NCI-H345 (cell line): ENCODE measurements at places on chromosomes 12 and 14.

DNA sequence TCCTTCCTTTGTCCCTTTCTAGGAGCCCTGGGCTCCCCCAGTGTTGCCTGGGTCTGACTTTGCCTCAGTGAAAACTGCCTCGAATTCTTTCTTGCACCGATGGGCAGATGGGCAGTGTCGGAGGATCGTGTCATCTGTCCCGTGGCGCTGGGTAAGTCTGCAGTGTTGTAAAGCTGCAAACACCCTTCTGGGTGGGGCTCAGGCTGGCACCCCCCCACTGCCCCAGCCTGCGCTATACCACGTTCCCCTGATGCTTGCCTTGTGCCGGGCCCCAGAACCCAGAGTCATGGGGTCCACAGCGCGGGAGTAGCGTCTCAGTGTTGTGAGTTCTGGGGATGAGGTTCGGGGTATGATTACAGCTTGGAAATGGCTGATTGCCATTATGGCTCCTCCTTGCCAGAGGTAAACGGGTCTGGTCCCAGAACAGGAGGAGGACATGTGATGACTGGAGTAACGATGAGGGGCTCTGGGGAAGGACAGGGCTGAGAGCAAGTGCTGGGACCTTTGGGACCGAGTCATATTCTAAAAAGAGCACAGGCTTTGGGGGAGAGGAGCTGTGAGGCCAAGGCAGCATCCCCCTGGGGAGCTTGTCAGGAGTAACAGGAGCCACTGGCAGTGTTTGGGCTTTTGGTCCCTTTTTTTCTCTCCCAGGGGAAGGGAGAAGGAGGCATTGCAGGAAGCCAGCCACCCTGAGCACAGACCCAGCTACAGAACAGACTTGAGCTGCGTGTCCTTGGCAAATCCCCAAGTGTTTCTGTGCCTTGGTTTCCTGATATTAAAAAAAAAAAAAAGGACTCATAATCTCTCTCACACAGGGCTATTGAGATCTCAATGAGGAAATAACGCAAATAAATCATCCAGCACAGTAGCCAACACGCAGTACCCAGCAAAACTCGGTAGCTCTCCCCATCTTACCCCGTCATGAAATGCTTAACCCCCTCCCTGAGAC, 4.3 kb downstream of the RTL1 start:
- peak; percentile 64 for DNase-seq

DNA sequence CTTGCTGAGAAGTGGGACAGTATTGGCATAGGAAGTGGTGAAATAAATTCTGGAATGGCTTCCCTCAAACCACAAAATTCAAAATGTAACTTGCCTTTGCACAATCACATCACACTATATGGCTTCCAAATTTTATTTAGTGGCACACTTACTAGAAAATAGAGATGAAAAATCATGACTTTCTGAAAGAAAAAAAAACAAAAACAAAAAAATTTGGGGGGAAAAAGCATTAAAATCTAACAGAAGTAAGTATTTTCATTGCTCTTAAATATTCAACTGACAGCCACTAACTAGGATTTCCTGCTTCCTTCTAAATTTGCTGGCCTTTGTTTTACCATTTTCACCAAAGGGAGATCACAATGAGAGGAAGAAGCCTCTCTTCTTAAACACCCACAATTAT, 23.0 kb downstream of the ATF7 start:
- DNase-seq: no peak

DNA sequence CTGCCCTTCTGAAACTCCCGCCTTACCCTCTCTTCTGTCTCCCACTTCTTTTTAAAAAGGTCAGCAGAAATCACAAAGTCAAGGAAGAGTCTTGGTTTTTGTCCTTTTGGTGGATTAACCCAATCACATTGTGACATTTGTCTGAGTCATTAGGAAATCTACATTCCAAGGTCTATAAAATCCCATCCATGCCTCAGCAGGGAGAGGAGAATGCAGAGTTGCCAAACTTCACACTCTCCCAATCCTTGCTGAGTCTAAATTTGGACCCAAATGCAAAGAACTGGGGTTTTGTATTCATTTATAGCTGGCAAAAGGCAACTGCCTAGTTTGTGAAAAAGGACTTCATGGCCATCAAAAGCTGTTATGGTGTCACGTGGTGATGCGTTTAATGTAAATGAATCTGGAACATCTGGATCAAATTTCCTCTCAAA, 67.9 kb downstream of the TMEM30B start:
- DNase-seq: no peak

DNA sequence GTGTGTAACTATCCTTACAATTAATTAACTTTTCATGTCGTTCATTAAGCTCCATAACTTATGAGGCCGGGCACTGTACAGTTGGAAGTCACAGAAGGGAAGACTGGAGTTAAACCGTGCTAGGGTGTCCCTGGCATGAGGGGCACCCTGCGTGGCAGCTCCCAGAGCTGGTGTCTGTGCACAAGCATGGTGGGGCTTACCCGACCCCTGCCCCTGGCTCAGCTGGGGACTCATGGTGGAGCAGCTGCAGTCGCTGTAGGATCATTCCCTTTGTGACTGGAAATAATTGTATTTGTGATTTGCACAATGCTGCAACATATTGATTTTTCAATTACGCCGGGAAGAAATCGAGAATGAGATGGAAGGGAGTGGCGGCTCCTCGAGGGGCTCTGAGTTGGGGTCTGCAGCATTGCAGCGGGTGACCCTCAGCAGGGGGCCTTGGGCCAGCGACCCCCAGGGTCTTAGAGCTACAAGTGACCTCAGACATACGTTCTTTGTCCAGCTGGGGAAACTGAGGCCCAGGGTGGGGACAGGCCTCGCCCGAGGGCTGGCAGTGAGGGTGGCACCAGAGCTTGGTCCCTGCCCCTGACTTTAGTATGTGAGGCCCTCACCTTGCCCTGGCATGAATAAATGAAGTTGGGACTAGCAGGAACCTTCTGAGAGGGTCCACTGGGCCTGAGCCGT, 125.4 kb downstream of the KIF26A start:
- DNase-seq: no peak

GRCh38 chr12:112466011-112466422, 47.3 kb downstream of the PTPN11 start:
- peak; percentile 87 for DNase-seq

DNA sequence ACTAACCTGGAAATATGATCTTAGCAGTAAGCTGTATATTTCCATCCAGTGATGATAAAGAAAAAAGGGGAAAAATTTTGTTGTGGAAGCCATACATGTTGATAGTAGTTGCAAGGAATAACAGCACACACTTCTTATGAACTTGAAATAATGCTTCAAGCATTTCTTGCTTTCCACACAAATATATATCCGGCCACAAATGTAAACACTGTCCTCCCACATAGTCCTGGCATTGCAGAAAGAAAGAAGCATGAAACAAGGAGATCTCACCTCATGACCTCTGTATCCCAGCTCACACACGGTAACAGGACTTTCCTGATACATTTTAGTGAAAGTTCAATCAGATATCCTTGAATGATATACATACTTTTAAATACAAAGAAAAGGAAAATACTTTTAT, 56.0 kb downstream of the LLPH start:
- no peak for DNase-seq

GRCh38 chr12:11808931-11809330, 159.5 kb downstream of the ETV6 start:
- no peak for DNase-seq

DNA sequence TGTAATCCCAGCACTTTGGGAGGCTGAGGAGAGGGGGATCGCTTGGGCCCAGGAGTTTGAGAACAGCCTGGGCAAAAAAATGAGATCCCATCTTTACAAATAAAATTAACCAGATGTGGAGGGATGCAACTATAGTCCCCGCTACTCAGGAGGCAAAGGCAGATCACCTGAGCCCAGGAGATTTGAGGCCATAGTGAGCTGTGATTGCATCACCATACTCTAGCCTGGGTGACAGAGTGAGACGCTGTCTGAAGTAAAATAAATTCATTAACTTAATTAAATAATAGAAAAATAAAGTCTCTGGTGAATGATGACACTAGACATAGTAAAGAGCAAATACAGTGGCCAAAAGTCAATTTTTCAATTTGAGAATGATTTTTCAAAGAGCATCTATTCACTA, 16.1 kb upstream of the PLEKHA5 start:
- no peak for DNase-seq

GRCh38 chr12:33184161-33184560, 255.5 kb downstream of the SYT10 start:
- DNase-seq: no peak

DNA sequence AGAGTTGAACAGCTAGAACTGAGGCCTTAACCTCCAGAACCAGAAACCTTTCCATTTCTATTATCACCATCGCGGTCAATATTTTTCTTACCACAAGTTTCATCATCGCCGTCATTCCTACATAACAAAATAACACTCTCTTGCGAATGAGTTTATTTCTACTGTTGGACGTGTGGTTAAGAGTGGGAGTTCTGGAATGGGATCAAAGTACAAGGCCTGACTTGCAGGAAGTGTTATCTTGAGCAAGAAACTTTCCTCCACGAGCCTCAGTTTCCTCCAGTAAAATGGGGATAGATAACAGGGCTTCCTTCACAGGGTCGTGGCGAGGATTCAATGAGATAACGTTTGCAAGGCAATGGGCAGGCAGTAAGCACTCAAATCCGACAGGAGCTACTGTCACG, 652 bp downstream of the SART3 start:
- no peak for DNase-seq

GRCh38 chr14:89933002-89933401, 21.5 kb downstream of the EFCAB11 start:
- DNase-seq: peak; percentile 89

- DNase-seq: no peak
Measured at GRCh38 chr12:7100239-7100638, 8.0 kb upstream of the C1R start.

GRCh38 chr14:90968025-90968424, 92.4 kb downstream of the RPS6KA5 start:
- no peak for DNase-seq

DNA sequence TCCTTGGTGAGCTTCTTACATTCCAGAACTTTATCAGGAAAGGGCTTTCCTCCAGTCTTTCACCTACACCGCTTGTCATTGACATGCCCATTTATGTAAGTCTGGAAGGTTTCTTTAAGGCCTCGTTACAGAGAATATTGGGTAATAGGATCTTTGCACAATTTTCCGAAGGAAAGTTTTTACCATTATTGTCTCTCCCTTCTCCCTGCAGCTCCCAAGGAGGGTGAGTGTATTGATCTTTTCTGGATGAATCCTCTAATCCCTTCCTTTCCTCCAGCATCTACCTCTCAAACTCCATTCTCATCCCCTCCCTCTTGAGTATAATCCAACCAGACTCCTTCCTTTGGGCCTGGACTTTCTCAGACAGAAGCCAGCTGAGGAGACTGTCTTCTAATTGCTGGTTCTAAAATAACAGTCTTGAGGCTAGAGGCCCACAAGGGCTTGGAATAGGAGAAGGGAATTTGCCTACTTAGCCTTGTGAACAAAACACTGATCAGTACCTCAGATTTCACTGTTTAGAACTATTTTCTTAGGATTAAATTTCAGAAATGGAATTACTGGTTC, 21.8 kb downstream of the WNK1 start:
- DNase-seq: no peak

DNA sequence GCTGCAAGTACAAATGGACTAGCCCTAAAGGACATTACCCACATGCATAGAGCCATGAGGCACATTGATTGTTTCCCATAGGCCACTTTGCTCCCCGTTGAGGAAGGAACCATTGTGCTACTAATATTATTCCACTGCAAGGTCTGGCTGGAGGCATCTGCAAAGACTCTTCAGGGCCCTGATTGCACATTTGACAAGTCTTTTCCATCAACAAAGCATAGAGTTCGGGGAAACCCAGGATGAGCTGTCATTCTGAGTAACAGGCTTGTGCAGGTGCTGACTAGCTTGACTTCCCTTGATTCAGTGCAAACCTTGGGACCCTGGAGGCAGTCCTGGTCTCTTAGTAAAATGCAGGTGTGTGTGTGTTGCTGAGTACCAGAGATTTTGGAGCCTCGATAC, 73.8 kb downstream of the SUSD6 start:
- DNase-seq: no peak

DNA sequence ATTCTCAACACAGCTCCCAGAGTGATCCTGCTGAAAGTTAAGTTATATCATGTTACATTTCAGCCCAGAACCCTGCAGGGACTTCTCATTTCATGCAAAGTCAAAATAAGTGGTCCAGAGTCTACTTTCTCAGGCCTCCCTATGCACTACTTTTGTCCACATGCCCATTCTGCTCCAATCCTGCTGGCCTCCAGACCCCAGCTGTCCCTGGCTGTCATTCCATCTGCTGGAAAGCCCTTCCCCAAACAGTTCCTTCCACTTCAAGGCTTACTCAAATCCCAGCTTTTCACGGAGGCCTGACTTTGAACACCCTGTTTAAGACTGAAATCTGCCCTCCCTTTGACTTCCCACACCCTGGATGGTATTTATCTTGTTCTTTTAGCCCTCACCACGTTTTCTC, 109.8 kb upstream of the DNM1L start:
- DNase-seq: no peak

GRCh38 chr12:121279507-121279915, 17.0 kb downstream of the CAMKK2 start:
- no peak for DNase-seq

- DNase-seq: peak; percentile 13
Measured at GRCh38 chr14:58882577-58883018, 244.8 kb downstream of the DACT1 start.

- DNase-seq: no peak
Measured at GRCh38 chr12:69163681-69164362, 75.5 kb upstream of the CPSF6 start.

GRCh38 chr14:25875475-25875874, 722.4 kb downstream of the NOVA1 start:
- DNase-seq: no peak

GRCh38 chr12:103600967-103601728, 14.1 kb downstream of the STAB2 start:
- DNase-seq: no peak

GRCh38 chr12:65903691-65904383, 79.6 kb downstream of the HMGA2 start:
- DNase-seq: no peak

GRCh38 chr14:61477712-61478462, 156.5 kb downstream of the PRKCH start:
- DNase-seq: peak; percentile 9

DNA sequence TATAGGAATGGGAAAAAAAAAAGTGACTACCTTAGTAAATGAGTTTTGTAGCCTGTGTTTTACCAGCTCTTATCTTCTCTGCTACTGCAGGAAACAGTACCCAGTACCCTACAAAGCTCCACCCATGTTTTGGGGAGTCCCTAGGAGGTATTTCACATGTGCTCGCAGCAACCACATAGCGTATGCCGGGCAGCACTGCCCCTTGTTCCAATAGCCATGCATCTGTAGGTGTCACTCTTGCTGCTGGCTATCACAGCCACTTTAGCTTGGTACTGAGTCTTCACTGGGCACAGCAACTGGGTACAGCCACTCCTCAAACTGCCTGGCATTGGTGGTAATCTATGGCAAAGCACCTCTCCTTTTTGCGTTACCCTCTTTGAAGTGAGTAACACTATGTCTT, 2.0 kb upstream of the MDM1 start:
- peak; percentile 64 for DNase-seq

DNA sequence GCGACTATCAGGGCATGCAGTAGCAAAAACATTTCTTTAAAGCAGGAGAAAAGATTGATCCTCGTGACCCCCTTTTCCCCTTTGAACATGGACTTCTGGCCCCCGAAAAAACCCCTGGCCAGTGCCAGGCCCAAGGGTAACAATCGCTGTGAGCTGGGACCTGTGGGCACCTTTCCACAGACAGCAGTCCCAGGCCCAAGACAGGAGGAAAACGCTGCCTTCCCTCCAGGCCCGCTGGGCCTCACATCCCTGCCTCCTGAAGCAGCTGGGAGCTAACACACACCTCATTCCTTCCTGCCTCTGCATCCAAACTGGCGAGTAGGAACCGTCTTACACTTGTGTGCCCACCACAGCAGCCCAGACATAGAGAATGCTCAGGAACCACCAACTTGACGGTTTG, 1.2 kb downstream of the VWF start:
- no peak for DNase-seq
